ENCODE measurements at places on chromosomes 13 and 19.

DNA sequence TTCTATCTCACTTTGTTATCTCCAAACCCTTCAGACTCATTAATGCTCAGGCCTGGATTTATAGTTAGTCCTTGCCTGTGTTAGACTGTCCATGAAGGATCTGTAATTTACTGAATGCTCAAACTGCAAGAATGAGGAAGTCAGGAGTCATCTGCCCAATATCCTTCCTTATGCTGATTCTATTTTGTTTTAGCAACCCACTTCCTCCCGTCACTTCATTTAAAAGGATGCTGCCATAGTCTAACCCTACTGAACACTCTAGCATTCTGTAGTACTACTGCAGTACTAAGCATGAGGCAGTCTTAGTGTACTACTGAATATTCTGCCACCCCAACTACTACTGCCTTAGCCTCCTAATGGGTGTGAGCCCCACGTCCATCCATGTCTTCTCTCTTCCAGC is 1.5 kb downstream of the FCAR start:
- no peak for DNase-seq

DNA sequence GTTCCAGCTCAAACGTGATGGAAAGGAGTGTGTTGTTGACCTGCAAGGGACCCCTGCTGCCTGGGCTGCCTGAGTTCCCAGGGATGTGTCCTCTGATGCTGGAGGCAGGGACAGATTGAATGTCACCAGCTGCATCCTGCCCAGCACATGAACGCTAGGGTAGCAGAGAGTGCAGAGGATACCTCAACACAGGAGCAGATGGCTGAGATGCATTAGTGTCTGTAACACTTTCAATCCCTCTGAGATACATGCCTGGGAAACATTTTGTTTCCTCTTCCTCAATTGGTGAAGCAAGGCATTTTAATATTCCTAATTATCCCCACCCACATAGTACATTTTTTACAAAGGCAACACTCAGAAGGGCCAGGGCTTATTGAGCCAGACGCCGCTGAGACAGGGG is 106.4 kb upstream of the UBL3 start:
- DNase-seq = no peak

DNA sequence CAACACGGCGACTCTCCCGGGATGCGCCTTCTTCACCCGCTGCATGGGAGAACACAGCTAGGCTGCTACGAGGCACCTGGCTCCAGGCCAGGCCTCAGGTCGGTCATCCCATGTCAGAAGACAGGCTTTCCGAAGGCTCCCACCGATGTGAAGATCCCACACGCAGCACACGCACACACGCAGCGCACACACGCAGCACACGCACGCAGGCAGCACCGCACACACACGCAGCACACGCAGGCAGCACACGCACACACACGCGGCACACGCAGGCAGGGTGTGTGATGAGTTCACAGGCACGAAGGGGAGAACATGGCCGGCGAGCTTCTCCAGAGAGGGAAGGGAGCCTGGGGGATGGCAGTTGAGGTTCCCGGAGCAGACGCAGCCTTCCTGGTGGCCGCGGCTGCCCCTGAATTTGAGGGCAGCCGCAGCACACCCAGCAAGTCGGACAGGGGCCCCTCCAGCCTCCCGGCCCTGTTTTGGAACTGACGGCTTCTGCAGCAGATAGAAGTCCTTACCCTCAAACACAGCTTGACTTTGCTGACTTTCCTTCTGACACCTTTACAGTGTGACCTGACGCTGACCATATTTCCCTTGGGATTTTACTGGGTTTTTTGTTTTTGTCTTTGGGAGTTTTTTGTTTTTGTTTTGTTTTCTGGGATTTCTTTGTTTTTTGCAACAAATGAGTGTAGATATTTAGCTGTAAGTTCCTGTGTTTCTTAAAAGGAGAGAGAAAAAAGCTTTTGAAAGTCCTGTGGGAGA is 55.9 kb downstream of the RASA3 start:
- DNase-seq = no peak

- no peak for DNase-seq
Observed at GRCh38 chr19:13670846-13671245, 93.5 kb upstream of the MRI1 start.

DNA sequence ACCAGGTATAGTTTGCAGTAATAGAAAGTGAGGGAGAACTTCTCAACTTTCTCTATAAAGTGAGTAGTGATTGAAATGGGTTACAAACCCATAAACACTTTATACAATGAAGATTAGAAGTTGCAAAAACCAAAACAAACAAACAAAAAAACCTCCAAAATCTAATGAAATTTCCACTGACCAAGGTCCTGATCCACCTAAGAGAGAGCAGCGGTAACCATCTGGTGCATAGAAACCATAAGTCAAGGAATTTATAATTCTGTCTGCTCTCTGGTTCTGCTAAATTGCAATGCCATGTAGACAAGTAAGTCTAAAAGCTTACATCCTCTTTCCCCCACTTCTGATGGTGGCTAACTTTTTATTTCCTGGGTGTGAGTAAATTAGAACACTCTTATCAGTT is 463.4 kb downstream of the EFNB2 start:
- DNase-seq = no peak

DNA sequence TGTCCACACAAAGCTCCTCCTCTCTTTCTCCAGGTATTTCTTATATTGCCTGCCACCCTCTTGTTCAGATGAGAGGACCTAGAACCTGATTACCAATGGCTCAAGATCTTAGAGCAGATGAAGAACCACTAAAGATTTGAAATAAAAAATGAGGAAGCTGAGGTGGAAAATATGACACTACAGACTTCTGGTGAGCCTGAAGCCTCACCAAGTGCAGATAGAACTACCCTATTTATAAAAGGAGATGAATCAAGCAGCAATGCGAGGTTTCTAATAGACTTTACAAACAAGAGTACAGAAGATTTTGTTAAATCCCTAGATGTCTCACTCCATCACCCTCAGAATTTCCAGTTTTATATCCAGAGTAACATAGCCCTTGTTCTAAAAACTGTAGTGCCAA is 345.8 kb downstream of the TBC1D4 start:
- DNase-seq = no peak

- DNase-seq = no peak
Observed at GRCh38 chr19:41616792-41617621, 9.9 kb downstream of the CEACAM4 start.

- no peak for DNase-seq
Observed at GRCh38 chr13:45892513-45892912, 41.0 kb upstream of the SIAH3 start.

- no peak for DNase-seq
Observed at GRCh38 chr19:47100290-47100689, 13.3 kb downstream of the ZC3H4 start.

- DNase-seq = no peak
Observed at GRCh38 chr19:34573226-34573864, 91.8 kb downstream of the WTIP start.

- DNase-seq = no peak
Observed at GRCh38 chr13:61695147-61695546, 279.5 kb upstream of the PCDH20 start.

GRCh38 chr19:40805258-40805868 is 6.4 kb downstream of the EGLN2 start:
- no peak for DNase-seq

DNA sequence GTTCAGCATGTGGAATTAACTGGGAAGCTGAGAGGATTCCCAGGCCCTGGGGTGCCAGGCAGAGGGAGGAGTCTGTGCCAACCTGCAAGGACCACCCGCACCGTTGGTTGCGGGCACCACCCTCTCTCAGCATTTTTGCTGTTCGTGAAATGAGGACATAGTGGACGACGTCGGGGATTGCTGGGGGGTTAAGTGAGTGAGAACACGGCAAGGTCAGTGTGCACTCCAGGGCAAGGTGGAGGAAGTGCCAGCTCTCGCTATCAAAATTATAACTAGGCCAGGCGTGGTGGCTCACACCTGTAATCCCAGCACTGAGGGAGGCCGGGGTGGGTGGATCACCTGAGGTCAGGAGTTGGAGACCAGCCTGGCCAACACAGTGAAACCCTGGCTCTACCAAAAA is 2.2 kb downstream of the FXYD3 start:
- DNase-seq = no peak

- DNase-seq = no peak
Observed at GRCh38 chr19:8305798-8306197, 2.4 kb downstream of the CD320 start.

DNA sequence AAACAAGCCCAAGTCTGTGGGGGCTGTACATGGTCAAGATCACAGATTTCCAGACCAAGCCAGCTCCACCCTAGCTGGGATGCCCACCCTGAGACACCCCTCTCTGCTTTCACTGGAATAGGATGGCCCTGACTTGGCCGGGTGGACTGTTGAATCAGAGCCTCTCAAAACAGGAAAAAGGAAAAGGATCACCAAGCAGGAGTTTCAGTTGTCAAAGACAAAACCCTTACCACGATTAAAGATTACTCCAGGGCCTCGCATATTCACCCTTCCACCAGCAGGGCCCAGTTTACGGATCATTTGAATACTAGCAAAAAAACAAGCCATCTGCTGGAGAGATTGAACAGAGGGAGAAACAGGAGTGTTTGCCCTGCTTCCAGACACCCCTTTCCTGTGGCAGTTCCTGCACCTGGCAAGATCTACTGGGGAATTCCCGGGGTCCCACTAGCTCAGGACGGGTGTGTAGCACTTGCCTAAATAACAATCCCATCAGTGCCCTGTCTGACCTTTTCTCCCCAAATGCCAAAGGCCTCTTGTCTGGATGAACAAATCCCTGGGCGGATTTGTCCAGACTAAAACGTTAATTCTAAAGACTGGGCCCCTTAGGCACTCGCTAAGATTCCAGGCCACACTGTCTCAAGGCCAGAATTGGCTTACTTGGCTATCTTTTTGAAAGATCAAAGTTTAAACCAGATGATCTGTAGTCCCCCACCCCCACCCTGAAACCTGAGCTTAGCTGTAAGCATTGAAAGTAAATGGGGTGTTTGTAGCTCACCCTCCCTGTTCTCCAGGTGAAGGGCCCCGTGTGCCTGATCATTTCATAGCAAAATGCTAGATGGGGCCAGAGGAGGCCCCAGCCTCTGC is 38.4 kb downstream of the ACTN4 start:
- DNase-seq = no peak

DNA sequence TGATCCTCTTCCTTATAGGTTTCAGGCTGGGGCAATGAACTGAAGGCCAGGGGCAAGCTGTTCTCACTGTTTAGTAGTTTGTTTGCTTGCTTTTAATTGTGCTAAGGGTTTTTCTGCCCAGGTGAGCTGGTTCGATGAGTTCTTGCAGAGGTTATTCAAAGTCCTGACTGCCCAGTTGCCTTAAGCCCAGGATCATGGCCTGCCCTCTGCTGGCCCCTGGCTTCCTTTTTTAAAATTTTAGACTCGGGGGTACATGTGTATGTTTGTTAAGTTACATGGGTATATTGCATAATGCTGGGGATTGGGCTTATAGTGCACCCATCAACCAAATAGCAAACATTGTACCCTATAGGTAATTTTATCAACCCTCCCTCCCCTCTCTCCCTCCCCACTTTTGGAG is 65.7 kb downstream of the ZNF536 start:
- no peak for DNase-seq

DNA sequence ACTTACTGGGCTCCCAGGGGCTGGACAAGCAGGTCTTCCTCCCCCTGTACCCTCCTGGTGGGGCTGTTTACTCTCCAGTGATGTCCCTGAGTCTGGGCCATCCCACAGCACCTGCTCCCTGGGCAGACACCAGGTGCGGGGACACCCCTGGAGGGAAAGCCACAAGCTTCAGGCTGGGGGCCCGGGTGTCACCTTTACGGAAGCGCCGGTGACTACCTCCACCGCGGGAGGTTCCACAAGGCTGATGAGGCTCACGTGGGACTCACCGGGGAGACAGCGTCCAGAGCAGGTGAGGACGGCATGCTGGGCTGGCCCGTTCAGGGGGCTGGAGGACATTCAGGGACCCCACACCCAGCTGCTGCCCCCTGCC is 24.9 kb downstream of the NFILZ start:
- DNase-seq = no peak

- peak; percentile 49 for DNase-seq
Observed at GRCh38 chr19:43700395-43701000, 15.4 kb upstream of the IRGC start.

DNA sequence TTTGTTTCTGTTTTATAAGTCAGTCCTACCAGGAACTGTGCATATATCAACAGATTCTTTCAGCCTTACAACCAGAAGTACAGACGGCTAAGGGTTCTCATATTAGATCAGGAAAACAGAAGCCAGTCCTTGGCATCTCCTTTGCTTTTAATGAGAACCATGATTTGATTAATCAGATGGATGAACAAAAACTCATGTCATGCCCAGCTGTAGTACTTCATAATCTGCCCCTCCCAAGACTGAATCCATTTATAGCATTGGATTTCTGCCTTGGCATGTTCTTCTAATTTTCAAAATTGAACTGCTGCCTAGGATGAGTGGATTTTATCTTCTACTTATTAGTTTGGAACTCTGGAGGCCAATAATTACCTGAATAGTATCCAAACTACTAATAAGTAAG is 617.2 kb downstream of the SLITRK5 start:
- no peak for DNase-seq

- no peak for DNase-seq
Observed at GRCh38 chr13:111114362-111115060, 599 bp upstream of the ARHGEF7 start.

GRCh38 chr19:12793290-12794195 is 2.3 kb downstream of the JUNB start:
- peak; percentile 76 for DNase-seq

DNA sequence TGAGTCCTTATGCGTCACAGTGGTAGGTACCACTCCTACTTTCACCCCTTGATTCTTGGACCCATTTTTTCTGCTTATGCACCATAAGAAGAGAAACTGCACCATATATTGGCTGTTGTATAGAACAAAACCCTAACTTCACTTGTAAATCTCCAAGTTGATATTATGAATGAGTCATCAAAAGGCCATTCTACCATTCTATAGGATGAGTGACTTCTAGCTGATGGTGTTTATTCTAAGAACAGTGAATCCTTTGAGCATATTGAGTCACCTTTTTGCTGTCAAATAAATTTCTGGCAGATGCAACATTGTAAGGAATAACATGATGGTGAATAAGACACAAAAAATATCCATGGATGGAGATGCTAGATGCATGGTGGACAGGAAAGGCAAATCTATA is 57.7 kb downstream of the POLR1D start:
- DNase-seq = no peak

DNA sequence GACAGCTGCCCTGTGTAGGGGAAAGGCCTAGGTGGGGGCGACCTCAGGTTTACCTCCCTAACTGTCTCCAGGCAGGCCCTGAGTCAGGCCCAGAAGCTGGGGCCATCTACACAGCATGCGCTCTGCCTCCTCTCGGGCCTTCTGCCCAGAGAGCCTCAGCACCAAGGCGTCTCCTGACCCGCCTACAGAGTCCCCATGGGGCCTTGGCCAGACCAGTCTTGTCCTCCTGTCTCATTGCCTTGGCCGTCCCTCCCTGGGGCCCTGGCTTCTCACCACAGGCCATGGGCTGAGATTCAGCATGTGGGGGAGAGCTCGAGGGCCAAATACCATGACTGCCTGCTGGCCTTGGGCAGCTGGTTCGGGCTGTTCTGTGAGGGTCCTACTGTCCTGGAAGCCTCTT is 59.0 kb downstream of the SMARCA4 start:
- DNase-seq = no peak

- no peak for DNase-seq
Observed at GRCh38 chr19:29516821-29517395, 8.9 kb upstream of the VSTM2B start.

GRCh38 chr19:49875857-49876421 is 1.2 kb downstream of the AKT1S1 start:
- peak; percentile 4 for DNase-seq

- no peak for DNase-seq
Observed at GRCh38 chr19:8167985-8168384, 18.6 kb upstream of the FBN3 start.

All from amniotic stem cell (primary cell).